Myometrial cell (primary cell): ENCODE measurements at places on chromosomes 13 and 19. TPM values are rescaled to one million over a fixed set of nuclear protein-coding genes. Genes with fewer than 3 reads are reported as not detected.

Gene CRLF1
- 3.4 and 30.8 TPM in 2 replicates for total RNA-seq

Gene TEKTIP1
- total RNA-seq = not detected in 2 replicates

Gene LRRC4B
- under 0.01 TPM in 1 of 2 replicates, not detected in the other for total RNA-seq

Gene MAB21L1
- total RNA-seq = not detected in 2 replicates

Gene VAV1
- total RNA-seq = not detected in 2 replicates

Gene WTIP
- 34.2 and 46.7 TPM in 2 replicates for total RNA-seq

Gene ZDHHC20
- 57.7 and 67.5 TPM in 2 replicates for total RNA-seq

Gene LAMP1
- 170 and 182 TPM in 2 replicates for total RNA-seq

Gene CYP2A7
- not detected in 2 replicates for total RNA-seq

Gene PTH2
- not detected in 2 replicates for total RNA-seq

Gene HIPK4
- not detected in 2 replicates for total RNA-seq

Gene ZNF460
- total RNA-seq = 10.5 and 16.4 TPM in 2 replicates
